ENCODE measurements at places on chromosomes 13 and 19.

- DNase-seq: no peak
Observed at GRCh38 chr19:15368798-15369593, 10.6 kb downstream of the AKAP8 start.

DNA sequence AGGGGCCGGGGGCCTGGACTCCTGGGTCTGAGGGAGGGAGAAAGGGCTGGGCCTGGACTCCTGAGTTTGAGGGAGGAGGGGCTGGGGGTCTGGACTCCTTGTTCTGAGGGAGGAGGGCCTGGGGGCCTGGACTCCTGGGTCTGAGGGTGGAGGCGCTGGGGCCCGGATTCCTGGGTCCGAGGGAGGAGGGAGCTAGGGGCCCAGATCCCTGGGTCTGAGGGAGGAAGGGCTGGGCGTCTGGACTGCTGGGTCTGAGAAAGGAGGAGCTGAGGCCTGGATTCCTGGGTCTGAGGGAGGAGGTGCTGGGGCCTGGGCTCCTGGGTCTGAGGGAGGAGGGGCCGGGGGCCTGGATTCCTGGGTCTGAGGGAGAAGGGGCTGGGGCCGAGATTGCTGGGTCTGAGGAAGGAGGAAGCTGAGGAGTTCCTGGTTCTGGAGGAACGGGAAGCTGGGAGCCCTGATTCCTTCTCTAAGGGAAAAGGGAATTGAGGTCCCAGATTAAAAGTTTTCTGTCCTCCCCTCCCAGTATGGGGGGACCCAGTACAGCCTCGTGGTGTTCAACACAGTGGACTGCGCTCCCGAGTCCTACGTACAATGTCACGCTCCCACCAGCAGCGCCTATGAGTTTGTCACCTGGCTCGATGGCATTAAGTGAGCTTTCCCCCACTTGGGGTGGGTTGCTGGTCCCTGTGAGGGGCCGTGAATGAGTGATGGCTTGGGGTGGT lies 721 bp downstream of the MED25 start:
- no peak for DNase-seq

DNA sequence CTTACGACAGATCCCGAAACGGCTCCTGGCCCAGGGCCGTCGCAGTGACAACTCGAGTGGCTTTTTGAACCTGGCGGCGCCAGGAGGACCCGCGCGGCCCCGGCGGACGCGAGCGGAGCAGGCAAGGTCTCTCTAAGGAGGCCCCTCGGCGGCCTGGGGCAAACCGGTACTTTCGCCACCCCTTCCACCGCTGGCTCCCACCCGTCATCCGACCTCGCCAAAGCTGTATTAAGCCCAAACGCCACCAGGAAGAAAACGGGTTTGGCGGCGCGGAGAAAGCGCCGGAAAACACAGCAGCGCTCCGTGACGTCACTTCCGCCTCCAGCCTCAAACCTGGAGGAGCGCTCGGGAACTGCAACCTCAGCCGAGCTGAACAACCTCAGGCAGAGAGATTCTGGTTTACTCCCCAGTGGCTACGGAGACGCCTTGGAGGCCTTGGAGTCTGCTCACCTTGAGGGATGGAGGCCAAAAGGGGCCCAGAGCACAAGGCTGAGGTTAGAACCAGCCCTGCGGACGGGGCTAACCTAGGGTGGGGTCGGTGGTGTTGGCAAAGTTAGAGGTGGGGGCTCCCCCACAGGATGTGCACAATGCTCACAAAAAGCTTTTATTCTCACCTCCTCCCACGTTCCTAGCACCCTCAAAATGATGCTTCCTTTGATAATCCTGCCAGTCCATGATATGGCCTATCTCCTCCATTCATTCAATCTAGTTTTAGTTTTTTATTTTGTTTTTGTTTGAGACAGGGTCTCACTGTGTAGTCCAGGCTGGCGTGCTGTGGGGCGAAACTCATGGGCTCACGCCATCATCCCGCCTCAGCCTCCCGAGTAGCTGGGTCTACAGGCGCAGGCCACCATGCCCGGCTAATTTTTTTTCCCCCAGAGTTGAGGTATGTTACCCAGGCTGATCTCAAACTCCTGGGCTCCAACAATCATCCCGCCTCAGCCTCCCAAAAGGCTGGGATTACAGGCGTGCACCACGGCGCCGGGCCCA lies at the start of gene ZNF266:
ZNF266 (minus strand) TSS at position 295 of the 990 bp plus-strand sequence. CDS start 15,484 bp downstream, outside the sequence.
- peak; percentile 87 for DNase-seq

GRCh38 chr19:41905273-41906002 lies 22.5 kb downstream of the ARHGEF1 start:
- no peak for DNase-seq

- DNase-seq: no peak
Observed at GRCh38 chr13:32415019-32415418, 12.9 kb downstream of the N4BP2L1 start.

DNA sequence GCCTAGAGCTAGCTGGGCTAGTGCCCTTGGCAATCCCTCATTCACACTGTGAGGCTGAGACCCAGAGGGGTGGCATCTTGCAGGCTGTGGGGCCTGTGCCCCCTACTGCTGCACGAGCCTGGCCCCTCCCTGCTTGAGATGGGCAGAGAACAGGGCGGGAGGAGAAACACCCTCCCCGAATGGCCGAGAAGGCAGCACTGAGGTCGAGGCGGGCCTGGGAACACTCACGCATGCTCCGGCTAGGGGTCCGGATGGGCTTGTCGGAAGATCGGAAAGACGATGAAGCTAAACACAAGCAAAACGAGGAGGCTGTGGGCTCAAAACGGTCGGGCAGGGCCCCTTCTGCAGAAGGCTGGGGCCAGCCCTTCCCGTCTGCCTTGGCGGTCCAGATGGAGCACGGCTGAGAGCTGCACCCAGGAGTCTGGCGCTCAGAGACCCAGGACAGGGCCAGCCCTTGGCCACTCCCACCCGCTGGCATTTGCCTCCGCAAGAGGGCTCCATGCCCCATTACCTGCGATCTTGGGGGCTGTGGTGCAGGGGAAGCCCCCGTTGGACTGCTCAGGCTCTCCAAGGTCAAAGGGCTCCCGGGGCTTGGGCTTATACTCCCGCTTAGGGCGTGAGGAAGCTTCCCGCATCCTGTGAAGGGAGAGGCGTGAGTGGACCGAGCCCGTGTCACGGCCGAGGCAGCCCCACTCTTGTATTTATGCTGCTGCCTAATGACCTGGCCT lies 18.9 kb downstream of the MPND start:
- DNase-seq: no peak

DNA sequence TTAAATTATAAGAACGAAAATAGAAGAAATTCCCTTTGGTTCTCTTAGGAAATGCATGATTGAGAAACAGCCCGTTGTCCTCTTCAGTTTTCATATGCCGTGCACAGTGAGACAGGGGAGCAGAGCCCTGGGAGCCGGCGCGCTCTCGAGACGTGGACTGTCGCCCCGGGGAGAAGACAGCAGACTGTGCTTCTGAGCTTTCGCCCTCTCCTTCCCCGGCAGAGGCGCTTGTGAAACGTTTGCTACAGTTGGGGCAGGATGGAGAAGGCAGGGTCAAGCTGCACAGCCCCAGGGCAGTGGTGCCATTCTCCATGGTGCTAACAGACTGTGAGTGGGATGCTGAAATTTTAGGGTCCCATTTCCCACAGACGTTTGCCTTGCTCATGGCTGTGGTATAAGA lies 192.2 kb upstream of the KL start:
- DNase-seq: no peak

- no peak for DNase-seq
Observed at GRCh38 chr13:83117046-83117445, 765.2 kb downstream of the SLITRK1 start.

DNA sequence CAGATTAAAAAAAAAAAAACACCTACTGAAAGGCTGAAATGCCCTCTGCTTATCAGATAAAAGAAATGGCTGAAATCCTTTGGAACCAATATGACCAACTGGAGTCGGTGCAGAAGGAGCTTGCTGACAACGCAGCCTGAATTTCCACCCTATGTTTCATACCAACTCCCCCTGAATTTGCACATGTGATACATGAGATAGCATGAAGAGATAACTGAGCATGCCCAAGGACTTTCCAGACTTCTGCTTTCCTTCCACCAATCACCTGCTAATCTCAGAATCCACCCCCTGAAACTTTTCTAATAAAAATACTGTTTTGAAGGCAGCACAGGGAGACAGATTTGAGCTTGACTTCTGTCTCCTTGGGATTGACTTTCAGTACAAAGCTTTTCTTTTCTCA lies 32.2 kb upstream of the WDFY2 start:
- no peak for DNase-seq

GRCh38 chr13:109859216-109859835 lies 72.9 kb upstream of the IRS2 start:
- DNase-seq: no peak

All from stimulated activated CD4-positive, alpha-beta T cell treated with anti-CD3 and anti-CD28 coated beads, Interleukin-4, amount 100 ng/mL, for 4 hours (primary cell).